ENCODE measurements at places on chromosomes 16 and 17.

GRCh38 chr16:4240624-4241023 lies 1.3 kb downstream of the SRL start:
- no peak for DNase-seq

DNA sequence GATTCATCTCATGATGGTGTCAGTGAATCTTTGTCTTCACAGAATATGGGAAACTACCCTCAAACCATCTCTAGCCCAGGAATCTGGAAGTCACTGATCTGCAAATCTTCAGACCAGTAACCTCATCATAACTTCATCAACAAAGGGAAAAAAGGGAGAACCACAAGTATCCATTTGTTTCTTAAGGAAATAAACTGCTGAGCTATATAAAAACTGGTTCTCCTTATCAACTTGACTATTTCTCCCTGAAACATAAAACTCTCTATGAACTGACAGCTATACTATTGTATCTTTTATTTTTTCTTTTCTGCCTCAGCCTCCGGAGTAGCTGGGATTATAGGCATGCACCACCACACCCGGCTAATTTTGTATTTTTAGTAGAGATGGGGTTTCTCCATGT lies 39.3 kb downstream of the TRIM37 start:
- no peak for DNase-seq

- no peak for DNase-seq
Measured at GRCh38 chr16:67931712-67932461, at the start of gene CTRL. CTRL (minus strand) TSS chr16:67931862; CDS start chr16:67931852, 10 bp downstream.

GRCh38 chr17:60161598-60162330 lies 12.0 kb downstream of the CA4 start:
- no peak for DNase-seq

DNA sequence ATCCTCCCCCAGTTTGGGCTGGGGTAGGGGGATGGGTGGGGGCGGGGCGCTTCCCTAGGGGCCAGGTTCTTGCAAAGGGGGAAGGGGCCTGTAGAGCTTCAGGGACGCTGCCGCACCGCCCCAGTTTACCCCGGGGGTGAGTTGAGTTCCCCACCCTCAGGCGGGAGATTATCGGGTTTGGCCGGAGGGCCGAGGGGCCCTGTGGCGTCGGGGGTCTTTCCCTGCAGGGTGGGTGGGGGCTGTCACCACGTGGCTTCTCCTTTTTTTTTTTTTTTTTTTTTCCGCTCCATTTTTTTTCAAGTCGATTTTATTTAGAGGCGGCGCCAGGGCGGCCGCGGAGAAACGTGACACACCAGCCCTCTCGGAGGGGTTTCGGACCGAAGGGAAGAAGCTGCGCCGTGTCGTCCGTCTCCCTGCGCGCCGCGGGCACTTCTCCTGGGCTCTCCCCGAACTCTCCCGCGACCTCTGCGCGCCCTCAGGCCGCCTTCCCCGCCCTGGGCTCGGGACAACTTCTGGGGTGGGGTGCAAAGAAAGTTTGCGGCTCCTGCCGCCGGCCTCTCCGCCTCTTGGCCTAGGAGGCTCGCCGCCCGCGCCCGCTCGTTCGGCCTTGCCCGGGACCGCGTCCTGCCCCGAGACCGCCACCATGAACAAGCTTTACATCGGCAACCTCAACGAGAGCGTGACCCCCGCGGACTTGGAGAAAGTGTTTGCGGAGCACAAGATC lies at the start of gene IGF2BP1:
TSS of gene IGF2BP1 (plus strand) at position 283 of the 724 bp plus-strand sequence. CDS start at position 644, 361 bp downstream.
- peak; percentile 45 for DNase-seq

- DNase-seq, result peak; percentile 68
Measured at GRCh38 chr16:84115919-84116719, 623 bp downstream of the MBTPS1 start.

- DNase-seq, result no peak
Measured at GRCh38 chr17:81656118-81656743, at the start of gene PDE6G. PDE6G (minus strand) TSS chr17:81656542; CDS start chr17:81653305, 3,237 bp downstream.

GRCh38 chr17:48545539-48545938 lies 630 bp upstream of the HOXB2 start:
- DNase-seq, result no peak

DNA sequence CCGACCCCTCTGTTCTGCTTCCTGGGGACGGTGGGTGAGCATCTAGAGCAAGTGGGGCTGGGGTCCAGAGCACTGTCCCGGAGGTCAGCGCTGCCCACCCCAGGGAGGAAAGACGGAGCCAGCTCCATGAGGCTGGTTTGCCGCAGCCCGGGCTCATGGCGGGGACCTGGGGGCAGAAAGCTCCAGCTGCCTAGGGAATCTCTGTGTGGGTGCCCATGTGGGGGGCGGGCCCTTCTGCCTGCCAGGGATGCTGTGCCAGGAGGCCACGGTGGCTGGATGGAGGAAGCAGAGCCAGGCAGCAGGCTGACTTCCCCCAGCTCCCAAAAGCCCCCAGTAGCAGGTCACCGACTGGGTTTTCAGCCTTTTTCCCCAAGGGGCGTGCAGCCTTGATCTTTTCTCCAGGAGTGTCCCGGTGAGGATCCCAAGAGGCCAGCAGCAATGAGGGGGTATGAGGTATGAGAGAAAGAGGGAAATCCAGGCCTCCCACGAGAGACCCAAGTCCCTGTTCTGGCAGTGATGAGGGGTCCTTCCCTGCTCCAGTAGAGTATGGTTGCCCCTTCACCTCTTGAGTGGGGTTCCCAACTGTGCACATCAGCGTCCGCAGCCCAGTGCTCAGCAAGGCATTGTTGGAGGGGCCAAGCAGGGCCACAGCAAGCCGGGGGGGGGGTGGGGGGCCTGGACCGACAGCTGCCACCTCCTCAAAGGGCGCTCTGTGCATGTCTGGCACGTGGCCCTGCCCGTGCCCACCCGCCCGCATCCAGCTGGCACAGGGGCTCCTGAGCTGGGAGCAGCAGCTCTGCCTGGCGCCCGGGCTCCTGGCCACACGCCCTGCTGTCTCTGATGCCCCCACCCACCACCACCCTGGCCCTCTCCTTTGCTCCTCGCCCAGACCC lies 15.6 kb upstream of the BCAR1 start:
- no peak for DNase-seq

DNA sequence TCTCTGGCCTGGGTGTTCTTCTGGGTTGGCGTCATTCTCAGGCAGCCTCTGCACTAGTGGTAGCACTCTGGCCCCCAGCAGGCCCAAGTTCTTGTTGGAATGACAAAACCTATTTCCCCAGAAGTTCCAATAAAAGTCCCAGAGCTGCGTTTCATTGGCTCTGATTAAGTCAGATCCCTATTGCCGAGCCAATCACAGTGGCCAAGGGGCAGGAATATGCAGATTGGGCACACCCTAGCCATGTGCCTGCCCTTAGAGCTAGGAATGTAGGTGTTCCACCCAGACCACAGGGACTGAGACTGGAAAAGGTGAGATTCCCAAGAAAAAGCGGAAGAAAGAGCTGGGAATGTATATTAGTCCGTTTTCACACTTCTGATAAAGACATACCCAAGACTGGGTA lies 44.9 kb upstream of the POLR3E start:
- no peak for DNase-seq

GRCh38 chr17:43316522-43317142 lies 82.2 kb upstream of the ARL4D start:
- peak; percentile 30 for DNase-seq

DNA sequence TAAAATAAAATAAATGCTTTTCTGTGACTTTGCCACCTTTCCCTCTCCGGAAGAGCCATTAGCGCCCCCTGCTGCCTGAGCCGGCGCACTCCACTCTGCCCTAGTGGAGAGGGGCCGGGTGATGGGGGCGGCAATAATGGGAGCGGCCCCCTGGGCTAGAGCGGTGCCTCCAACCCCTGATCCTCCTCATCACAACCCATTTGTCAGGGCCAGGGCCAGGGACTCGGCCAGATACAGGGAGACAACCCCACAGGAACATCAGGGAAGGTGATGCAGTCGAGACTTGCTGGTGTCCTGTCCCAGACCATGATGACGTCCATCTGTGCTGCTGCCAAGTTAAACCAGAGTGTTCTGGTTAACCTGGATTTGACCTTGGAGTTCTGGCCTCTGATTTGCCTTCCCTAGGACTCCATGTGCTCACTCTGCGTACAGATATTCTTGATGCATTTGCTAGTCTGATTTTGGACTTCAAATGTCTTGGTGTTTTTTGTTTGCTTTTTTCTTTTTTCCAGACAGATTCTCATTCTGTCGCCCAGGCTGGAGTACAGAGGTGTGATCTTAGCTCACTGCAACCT lies 46.1 kb upstream of the BPTF start:
- DNase-seq, result peak; percentile 47

GRCh38 chr16:9115277-9115676 lies 23.8 kb downstream of the HAPSTR1 start:
- DNase-seq, result no peak

DNA sequence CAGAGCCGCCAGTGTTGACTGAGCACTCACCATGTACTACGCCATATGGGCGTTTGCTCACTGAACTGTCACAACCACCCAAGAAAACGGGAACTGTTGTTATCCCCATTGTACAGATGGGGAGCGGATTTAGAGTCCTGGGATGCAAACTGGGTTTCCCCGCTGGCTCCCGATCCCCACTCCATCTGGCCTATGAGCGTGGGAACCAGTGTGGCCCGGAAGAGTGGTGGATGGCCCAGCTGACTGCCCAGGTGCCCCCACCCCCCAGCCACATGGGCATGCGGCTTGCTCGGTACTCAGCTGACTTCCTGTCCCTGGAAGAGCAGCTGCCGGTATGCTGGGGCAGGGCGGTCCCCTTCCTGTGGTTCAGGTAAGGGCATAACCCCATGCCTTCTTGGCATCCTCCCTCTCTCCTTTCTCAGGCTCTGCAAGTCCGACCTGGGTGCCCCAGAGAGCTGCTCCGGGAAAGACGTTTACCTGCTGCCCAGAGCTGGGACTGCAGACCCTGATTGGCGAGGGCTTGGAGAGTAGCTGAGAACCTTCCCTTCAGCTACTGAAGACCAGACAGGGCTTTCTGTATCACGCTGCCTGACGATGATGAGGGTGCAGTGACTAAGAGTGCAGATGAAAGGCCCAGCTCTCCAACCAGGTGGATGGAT lies 16.2 kb downstream of the SOCS3 start:
- peak; percentile 79 for DNase-seq

GRCh38 chr17:69406941-69407340 lies 7.6 kb upstream of the MAP2K6 start:
- DNase-seq, result no peak

DNA sequence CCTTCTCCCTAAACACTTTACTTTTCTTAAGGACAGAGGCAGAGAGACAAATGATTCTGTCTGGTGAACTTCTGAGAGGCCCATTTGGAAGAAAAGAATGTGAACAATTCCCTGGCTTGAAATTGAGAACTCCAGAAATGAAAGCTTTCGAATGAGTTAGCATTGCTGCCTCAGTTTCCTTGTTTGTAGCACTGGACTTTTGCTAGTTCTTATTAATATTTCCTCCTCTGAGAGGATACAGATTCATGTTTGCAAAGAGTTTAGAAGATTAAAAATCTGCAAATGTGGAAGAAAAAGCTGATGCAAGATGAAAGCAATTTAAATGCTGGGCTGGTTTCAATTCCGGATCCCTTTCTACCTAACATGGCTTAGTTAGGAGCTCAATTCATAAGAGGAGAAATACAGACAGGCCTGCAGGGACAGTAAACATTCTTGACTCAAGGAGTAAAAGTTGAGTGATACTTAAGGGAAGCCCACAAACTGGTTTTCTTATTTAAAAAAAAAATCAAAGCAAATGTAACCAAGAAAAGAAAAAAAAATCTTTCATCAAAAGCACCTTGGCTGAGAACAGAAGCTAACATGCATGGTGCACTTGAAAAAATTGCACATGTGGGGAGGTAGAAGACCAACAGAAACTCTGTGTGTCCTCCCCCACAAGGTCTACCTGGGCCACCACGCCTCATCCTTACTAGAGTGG lies 27.1 kb downstream of the HNF1B start:
- no peak for DNase-seq

DNA sequence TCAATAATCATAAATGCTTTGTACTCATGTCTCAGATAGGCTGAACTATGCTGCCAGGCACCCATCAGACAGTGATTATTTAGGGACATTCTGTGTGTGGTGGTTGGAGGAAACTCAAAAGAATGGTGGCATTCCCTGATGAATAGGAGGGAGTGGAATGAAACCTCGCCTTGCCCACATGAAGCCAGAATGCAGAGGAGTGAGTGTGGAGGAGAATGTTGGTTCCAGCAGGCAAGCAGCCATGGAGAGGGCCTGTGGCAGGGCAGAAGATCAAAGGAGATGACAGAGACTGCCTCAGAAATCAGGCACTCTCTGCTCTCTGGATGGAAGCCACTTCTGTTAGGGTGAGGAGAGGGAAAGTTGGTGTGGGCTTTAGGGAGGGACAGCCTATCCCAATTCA lies 22.5 kb downstream of the KCTD19 start:
- no peak for DNase-seq

DNA sequence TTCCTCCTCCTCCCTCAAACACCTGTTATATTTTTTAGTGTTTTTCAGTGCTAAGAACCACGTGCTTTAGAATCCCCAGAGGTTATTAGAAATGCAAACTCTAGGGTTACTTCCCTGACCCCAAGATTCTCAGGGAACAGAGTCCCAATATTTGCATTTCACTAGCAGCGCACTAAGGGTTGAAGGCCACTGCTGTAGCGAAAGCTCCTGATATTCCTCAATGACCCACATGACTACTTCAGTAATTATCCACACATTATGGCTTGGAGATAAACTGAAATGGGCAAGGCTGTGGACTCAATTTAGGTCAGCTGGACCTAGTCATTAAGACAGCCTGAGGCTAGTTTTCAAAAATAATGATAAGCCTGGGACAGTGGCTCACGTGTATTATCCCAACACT lies 78.5 kb upstream of the BCAR1 start:
- no peak for DNase-seq

DNA sequence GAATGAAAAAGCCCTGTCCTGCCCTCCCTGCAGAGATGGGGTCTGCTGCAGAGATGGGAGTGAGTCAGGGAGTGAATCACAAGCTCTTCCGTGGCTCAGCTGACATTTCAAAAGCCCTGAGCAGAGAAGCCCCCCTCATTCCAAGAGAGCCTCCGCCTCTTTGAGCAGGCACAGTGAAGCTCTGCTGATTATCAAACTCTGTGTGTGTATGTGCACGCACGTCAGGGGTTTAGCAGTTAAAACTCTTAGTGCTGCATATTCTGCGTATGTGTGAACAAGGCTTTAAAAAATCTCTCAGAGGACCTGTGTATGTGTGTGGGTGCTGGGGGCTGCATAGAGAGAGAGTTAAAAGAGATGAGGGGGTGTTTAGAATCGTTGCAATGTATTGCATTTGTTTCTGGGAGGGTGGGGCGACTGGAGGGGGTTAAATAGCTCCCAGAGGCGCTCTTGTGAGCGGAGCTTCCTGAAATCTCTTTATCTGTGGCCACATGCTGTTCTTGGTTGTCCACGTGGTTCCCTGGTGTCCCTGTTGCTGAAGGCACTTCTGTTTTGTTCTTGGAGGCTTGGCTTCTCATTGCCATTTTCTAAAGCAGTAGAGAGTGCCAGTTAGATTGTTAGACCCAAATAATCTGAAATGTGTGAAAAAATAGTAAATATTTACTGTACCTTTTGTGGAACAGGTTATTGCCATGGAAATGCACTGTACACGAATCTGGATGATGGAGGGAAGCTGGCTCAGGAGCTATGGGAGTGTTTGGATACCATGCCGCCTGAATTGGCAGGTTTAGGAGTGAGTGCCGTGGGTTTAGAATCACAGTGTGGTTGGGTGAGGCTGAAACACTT lies 116.6 kb downstream of the PRKCB start:
- peak; percentile 57 for DNase-seq

Measured in activated CD4-positive, alpha-beta T cell treated with anti-CD3 and anti-CD28 coated beads for 48 hours (primary cell).